SHP77 (cell line): ENCODE measurements at places on chromosomes 16 and 17.

- no peak for DNase-seq
Measured at GRCh38 chr17:57622683-57623433, 122.2 kb downstream of the CCDC182 start.

DNA sequence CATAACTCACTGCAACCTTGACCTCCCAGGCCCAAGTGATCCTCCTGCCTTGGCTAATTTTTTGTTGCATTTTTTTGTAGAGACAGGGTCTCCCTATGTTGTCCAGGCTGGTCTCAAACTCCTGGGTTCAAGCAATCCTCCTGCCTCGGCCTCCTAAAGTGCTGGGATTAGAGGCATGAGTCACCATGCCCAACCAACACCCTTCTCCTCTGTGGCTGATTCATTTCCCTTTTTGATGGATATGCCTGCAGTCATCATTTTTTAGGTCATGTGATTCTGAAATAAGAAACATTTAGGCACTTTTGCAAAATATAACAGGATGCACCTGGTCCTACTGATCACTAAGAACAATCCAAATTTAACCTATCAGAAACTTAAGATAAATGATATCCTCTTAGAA lies 44.0 kb upstream of the YPEL2 start:
- DNase-seq, result no peak

DNA sequence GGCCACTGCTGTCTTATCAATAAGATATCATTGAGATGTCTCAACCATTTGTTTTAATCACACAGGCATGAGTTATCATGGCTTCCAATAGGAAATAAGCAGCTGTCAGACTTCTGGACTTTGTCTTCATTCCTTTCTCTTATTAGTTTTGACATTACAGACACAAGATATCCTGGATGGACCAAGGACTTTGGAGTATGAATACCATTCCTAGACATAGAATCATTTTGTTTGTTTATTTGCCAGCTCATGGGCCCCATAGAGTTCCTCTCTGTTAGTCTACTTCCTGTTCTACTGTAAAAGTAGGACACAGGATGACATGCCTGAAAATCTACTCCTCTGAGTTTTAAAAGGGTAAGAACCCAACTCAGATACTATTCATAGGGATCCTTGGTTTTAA lies 77.7 kb upstream of the KCNJ16 start:
- no peak for DNase-seq

DNA sequence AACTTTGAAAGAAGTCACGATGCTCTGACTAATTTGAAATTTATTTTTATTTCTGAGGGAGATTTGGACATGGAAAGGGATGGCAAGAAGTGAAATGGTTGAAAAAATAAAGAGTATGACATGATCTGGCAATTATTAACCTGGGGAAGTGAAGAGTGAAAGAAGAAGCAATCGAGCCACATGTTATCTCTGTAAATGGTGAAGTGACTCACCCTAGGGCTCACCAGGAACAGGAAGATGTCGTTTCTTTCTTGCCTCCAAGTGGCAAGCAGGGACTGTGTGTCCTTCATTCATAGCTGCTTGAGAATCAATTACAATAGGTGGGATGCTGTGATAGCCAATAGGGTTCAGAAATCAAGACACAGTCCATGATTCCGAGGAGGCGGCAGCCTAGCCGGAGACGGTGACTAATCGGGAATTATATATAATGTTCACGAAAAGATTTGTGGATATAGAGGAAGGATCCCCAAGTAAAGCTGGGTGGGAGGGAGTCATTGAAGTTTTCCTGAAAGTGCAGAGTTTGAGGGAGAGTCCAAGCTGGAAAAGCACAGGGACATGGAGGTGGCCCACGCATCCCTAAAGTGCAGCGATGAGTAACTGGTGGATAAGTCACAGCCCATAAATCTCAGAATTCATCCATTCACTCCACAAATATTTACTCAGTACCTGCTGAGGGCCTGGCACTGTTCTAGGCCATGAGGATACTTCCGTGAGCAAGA lies 18.2 kb upstream of the KRT20 start:
- no peak for DNase-seq

- DNase-seq, result no peak
Measured at GRCh38 chr17:66507103-66507923, 204.9 kb downstream of the PRKCA start.

DNA sequence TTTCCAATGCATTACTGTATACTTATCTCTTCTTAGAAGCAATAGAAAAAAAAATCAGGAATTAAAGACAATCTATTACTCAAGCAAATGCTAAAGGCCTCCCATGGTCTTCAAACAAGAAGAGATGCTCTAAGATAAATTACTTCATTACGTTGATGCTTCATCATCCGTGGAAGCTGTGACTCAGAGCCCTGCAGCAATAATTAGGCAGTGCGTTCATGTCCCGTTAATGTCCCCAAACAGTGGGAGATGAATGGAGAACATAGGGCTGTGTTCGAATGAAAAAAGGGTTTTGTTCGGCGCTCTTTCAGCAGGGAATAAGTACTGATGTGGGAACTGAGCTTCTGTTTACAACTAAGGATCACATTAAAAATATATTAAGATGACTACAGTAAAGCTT lies 15.9 kb upstream of the PDXDC1 start:
- no peak for DNase-seq

DNA sequence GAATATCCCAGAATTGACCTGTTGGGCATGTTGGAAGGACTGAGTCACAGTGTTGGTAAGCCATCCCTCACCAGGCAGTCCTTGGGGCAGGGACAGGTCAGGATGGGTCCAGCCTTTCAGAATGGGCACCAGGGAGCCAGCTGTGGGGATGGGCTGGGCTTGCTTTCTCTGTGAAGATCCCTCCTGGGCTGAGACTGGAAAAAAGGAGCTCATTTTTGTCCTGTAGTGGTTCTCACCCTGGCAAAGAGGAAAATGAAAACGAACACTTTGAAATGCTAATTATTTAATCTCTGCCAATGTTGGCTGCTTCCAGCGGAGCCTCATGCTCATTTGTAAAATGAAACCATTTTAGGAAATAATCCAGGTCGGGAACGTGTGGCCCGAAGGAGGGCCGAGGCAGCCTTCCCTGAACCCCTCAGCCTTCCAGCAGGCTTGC lies 237.5 kb upstream of the SALL1 start:
- no peak for DNase-seq

GRCh38 chr17:77037943-77038342 lies 102.8 kb upstream of the SEC14L1 start:
- no peak for DNase-seq

DNA sequence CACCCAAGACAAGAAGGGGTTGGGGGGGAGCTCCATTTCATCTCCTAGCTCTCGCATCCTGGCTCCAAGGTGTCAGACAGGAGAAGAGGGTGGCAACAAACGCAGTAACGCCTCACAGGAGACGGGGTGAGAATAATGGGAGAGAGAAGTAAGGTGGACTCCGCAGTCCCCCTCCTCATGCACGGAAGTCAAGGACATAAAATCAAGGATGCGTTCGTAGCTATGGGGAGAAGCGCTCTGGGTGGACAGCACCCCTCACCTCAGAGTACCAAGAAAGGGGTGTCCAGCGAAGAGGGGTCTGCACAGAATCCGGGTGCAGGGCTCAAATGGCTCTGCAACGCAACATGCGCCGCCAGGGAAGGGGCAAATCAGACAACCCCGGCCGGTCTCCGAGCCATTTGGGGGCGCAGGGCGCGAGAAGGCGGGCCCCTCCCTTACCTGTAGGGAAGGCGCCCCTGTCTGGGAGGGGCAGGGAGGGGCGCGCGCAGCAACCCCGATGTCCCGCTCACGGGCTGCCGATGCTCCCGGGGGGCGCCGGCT lies 555 bp downstream of the HDAC5 start:
- DNase-seq, result no peak

GRCh38 chr17:3727041-3727440 lies 3.3 kb downstream of the HASPIN start:
- no peak for DNase-seq
